ENCODE measurements at places on chromosomes 7 and 10.

DNA sequence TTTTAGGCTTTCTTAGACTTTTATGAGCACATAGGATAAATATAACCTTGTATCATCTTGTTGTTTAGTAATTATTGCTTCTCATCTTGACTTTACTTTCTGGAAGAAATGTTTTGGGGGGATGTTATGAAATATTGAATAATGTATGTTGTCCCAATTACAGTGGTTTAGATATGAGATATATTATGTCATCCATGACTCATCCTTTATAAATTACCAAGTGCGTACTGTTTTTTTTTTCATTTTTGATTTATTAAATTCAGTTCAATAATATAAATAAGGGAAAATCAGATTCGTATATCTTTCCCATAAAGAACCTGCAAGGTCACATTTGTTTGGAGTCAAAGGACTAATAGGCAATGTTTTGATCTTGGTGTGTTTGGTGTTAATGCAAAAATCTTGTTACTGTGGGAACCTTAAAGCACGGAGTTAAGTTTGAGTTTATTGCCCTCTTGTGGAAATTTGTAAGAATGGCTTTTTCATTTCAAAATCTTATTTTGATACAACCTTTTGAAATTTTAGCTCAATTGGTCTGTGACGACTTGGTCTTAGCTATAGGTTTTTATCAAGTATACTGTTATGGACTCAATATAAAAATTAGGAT is 108.6 kb downstream of the SRI start:
- DNase-seq: no peak

GRCh38 chr7:116138202-116138801 is 72.0 kb upstream of the TES start:
- no peak for DNase-seq

- DNase-seq: peak; percentile 71
These were observed 17.8 kb upstream of the IFIT2 start for GRCh38 chr10:89283936-89284475.

DNA sequence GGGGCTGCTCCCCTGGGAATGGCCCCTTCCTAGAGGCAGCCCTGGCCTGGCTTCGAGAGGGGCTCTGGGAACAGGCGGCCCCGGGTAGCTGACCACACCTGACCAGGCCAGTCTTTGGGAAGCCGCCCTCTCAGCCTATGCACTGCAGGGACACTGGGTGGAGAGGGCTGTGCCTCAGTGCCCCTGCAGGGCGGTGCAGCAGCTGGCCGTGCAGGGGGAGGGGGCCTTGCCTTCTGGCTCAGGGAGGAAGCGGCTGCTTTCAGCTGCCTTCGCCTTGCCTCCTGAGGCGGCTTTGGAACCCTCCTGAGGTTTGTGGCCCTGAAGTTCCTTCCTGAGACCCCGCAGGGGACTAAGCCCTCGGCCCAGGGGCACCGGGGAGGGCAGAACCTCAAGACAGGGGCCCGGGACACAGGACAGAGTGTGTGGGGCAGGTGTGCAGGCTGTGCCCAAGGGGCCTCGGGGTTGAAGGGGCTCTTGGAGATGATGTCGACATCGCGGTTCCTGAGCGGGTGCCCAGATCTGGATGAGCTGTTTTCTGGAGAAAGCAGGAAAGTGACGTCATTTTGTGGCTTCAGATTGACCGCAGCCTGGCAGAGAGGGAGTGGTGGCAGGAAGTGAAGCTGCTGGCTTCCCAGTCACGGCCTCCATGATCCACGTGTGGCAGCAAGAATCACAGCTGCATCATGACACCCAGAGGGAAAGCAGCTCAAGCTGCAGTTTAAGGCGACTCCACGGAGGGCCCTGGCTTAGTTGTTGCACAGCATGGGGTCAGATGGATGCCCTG is 17.7 kb downstream of the ADAM8 start:
- no peak for DNase-seq

- DNase-seq: no peak
These were observed 755.7 kb downstream of the AUTS2 start for GRCh38 chr7:70353946-70354335.

- no peak for DNase-seq
These were observed 336.4 kb upstream of the HGF start for GRCh38 chr7:82106201-82106600.

- DNase-seq: no peak
These were observed 484.8 kb upstream of the ANKRD30A start for GRCh38 chr10:36640626-36641025.

GRCh38 chr7:127250312-127251035 is 2.3 kb downstream of the GRM8 start:
- DNase-seq: peak; percentile 9

DNA sequence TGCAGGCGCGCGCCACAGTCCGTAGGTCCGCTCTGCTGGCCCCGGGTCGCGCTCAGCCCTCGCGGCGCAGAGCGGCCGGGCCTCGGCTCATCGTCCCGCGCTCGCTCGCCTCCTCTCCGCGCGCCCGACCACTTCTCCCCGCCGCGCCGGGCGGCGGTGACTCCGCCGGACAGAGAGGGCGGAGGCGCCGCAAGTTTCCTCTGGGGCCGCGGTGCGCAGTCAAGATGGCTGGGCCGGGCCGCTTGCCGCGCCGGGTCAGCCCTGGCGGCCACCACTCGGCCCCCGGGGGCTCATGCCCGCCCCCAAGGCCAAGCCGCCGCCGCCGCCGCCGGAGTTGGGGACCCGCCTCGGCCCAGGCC is 441 bp downstream of the FZD8 start:
- peak; percentile 87 for DNase-seq

GRCh38 chr7:27399791-27400567 is 157.4 kb downstream of the EVX1 start:
- no peak for DNase-seq

DNA sequence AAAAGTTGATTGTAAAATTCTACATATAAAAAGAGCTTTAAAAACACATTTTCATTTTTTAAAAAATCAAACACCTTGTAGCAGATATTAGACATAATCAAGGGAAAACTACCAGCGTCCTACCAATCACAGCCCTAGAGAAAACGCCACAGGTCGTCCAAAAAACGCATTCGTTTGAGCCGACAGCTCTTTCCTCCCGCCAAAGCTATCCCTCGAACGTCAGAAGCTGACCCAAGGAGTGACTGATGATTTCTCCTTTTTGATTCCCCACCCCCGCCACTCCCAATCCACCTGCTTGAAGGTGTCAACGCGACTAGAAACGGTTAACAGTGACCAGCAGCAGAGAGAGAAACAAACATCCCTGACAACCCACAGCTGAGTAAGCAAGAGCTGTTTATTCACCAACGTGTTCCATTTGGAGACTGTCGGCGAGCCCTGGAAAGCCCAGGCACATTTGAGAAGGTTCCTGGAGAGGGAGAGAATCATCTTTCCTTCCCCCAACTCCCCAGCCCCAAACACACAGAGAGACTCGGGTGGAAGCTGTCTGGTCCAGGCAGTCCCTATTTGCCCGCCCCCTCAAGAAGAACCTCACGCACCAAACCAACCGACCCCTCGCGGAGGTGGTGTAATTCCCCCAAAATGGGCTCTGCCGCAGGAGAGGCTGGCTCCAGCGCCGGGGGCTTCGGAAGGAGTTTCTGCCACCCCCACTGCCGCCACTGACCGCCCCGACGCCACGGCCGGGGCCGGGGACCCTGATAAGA is 622 bp downstream of the CPEB3 start:
- no peak for DNase-seq

DNA sequence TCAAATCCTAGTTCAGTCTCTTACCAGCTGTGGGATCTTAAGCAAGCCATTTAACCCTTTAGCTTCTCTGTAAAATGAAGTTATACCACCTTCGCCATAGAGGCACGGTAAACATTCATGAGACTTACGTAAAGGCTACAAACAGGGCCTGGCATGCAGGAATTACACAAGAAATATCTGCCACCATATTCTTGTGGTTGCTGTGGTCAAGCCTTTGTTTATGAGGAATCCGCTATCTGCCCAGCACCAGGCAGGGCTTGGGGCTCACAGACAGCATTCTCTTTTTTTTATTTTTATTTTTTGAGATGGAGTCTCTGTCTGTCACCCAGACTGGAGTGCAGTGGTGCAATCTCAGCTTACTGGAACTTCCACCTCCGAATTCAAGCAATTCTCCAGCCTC is 9.9 kb downstream of the AIFM2 start:
- DNase-seq: no peak

DNA sequence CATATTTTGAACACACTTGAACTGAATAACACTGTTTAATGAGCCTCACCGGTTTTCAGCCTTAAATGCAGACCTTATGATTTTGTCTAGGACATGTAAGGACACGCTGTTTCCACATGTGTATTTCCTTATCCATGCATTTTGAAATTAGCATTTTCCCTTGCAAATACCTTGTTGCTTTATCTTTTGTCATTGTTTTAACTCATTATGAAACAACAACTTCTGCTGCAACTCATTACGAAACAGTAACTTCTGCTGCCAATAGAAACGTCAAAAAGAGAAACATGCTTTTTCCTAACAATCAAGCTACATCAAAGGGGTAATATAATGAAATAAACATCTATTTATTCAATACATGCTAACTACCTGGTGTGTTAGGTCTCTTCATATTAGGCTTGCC is 322.0 kb downstream of the AGMO start:
- no peak for DNase-seq

DNA sequence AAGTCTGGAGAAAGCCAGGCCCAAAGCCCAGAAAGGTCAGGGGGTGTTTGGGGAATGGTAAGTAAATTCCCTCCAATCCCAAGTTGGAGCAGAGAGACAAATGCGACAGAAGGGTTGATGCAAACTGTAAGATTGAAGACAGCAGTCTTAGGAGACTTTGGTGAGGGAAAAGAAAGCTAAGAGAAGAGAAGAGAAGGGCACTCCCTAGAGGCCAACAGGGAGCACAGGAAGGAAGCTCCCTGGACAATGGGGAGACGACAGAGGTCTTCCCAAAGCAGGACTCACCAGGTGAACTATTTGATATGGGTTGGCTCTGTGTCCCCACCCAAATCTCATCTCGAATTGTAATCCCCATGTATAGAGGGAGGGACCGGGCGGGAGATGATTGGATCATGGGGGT is 151.5 kb downstream of the KIF20B start:
- no peak for DNase-seq

DNA sequence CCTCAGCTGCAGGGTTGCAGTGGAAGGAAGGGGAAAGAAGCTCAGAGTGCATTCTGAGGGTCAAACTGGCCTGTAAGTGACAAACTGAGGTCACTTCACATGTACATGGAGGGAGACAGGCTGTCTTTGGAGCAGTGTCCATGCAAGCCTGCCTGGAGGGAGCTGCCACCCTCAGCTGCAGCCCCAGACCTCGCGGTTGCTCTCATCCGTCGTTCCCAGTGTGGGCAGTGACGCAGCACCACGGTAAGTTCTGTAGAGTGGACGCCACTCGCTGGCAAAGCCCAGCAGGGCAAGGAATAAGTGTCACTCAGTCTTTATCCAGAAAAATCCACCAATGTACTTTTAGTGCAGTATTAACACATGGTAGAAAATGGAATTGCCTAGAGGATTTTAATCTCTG is 225.7 kb downstream of the MGMT start:
- no peak for DNase-seq

- DNase-seq: no peak
These were observed 52.9 kb upstream of the SHH start for GRCh38 chr7:155864991-155865690.

DNA sequence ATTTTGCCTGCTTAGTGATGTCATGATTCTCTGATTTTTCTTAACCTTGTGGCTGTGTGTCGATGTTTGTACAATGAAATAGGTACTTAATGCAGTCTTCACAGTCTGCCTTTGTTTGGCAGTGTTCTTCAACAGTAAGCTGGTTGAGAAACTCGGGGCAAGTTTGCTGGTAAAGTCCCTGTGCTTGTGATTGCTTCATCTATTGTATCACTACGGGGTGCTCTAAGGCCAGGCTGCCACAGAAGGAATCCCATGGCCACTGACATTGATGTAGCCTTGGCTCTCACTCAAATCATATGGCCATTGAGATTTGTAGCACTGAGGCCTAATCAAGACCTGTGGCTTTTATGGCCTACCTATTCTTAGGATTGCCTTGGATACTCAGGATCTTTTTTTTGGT is 33.5 kb upstream of the PRSS37 start:
- no peak for DNase-seq

GRCh38 chr7:74398426-74398825 is 55.3 kb upstream of the GTF2IRD1 start:
- DNase-seq: no peak

DNA sequence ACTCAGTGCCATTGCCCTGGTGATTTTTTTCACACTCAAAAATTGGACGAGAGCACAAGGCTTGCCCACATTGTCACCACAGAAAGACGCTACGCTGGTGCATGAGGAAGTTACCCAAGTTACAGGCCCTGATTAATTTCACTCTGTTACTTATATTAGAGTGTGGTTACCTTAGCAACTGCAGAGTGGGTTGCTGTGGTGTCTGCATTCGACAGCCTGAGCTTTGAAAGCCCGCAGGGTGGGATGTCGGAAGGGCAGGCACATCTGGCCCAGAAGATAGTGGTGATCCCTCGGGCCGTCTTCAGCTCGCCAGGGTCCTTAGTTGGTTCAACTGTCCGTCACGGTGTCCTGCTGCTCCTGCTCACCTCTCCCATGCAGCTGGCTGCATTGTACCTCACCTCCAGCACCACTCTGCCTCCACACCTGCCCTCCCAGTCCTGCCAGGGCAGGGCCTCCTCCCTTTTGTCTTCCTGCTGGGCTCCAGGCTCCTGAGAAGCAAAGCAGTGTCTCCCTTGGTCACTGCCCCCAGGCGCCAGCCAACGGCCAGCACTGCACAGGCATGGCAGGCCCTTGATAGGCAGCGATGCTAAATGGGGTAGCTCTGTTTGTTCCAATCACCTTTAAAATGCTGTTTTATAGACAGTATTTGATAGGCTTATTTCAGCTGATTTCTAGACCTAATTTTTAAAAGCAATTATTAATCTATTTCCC is 167.2 kb downstream of the EBF3 start:
- no peak for DNase-seq

DNA sequence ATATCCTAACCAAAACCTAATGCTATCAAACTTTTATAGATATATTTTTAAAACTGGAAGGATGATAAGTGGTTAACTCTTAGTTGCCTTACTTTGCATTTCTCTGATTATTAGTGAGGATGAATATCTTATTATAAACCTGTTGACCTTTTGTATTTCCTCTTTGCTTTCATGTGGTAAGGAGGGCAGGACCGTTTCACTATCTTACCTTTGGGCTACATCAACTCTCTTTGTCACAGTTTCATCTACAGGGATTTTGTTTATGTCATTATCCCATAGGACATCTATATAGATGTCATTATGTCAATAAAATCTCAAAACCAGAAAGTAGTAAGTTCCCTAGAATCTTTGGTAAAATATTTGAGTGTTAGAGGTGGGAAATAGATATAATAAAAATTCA is 219.3 kb downstream of the THSD7A start:
- DNase-seq: no peak

DNA sequence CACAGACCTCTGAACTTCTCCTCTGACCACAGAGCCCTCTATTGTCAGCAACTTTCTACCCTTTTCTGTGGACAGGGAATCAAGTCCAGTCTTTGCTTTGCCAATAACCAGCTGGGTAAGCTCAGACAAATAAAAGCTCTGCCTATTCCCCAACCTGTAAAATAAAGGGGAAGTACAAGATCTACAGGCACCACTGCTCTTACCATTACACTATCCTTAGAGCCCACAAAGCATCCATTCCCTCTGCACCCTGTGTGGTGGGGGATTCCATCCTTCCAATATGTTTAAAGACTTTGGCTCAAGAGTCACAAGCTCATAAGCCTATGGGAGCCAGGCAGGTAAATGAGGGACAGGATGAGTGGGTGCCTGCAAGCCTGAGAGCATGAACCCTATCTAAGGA is 88.2 kb downstream of the PARD3 start:
- no peak for DNase-seq

- no peak for DNase-seq
These were observed 129.3 kb downstream of the GLI3 start for GRCh38 chr7:42107484-42108240.

Data from right kidney (tissue), 9 donors.